Esophagus muscularis mucosa (tissue), 4 donors: ENCODE measurements at places on chromosomes 12 and 14. TPM values are rescaled to one million over a fixed set of nuclear protein-coding genes. Genes with fewer than 3 reads are reported as not detected.

CDH24 gene
- total RNA-seq, result 3.8 TPM

MAP3K9 gene
- total RNA-seq, result 3.3 TPM

GALNT6 gene
- total RNA-seq, result 5.8 TPM

MANSC4 gene
- total RNA-seq, result not detected

PLCZ1 gene
- not detected for total RNA-seq

FAM90A1 gene
- under 0.01 TPM for total RNA-seq

PIWIL1 gene
- total RNA-seq, result under 0.01 TPM

KRT85 gene
- not detected for total RNA-seq

GLI1 gene
- 0.17 TPM for total RNA-seq

FOXN4 gene
- total RNA-seq, result not detected

FSCB gene
- total RNA-seq, result 0.11 TPM

MDM1 gene
- total RNA-seq, result 15.7 TPM

IRAK3 gene
- 12.2 TPM for total RNA-seq

ESRRB gene
- not detected for total RNA-seq

OAS3 gene
- total RNA-seq, result 6.0 TPM

DEGS2 gene
- total RNA-seq, result 0.33 TPM

TMTC1 gene
- total RNA-seq, result 102 TPM

C1S gene
- 519 TPM for total RNA-seq

PDE6H gene
- total RNA-seq, result not detected

CCDC196 gene
- not detected for total RNA-seq

SIX6 gene
- total RNA-seq, result not detected

LBHD2 gene
- not detected for total RNA-seq

BTBD7 gene
- 35.7 TPM for total RNA-seq

IRF9 gene
- 71.9 TPM for total RNA-seq

DACT1 gene
- total RNA-seq, result 5.0 TPM

FOXA1 gene
- total RNA-seq, result 0.97 TPM

PMEL gene
- total RNA-seq, result not detected

RGS6 gene
- total RNA-seq, result 2.4 TPM

ZNF219 gene
- 64.4 TPM for total RNA-seq

DTX1 gene
- 3.7 TPM for total RNA-seq

TMEM121 gene
- total RNA-seq, result 3.1 TPM

CBLN3 gene
- total RNA-seq, result 2.0 TPM

IL31 gene
- total RNA-seq, result not detected

ALDH1L2 gene
- 10.4 TPM for total RNA-seq

ATXN3 gene
- 25.5 TPM for total RNA-seq

CLEC2D gene
- 3.4 TPM for total RNA-seq

RERGL gene
- total RNA-seq, result 4.3 TPM

PLEKHD1 gene
- total RNA-seq, result not detected

GPR132 gene
- total RNA-seq, result 1.2 TPM

LHX5 gene
- not detected for total RNA-seq
